Inflammatory macrophage (primary cell): ENCODE measurements at places on chromosomes 2 and 18.

DNA sequence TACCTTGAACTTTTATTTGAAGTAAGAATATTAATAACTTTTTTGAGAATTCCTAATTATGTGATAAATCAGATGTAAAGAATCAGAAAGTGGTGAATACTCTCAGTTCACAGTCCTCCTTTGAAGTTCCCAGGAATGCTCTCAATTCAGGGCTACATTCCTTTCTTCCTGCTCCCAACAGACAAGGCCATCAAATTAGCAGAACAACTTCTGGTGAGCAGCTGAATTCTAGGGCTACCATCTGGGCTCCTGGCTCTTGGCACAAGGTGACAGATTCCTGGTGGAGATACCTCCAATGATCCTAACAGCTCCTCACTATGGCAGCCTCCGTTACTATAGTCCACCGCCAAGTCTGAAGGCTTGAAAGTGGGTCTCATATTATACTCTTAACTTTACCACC lies 37.8 kb upstream of the OLA1 start:
- DNase-seq = no peak

- no peak for DNase-seq
These were observed 293.6 kb upstream of the SESTD1 start for GRCh38 chr2:179558010-179558934.

- DNase-seq = no peak
These were observed 35.4 kb upstream of the SKOR2 start for GRCh38 chr18:47286776-47287410.

- DNase-seq = no peak
These were observed 17.7 kb upstream of the CYP1B1 start for GRCh38 chr2:38093527-38094165.

DNA sequence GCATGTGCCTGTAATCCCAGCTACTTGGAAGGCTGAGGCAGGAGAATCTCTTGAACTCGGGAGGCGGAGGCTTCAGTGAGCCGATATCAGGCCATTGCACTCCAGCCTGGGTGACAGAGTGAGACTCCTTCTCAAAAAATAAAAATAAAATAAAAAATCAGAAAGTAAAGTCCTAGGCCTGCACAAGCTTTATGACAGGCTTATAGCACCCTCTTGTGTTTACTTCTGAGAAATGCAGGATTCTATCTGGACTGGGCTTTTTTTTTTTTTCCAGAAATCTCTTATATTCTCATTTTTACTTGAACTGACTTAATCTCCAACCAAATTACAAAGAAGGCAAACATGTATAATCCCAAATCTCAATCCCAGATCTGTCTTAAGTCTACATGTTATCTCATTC lies 26.1 kb upstream of the REG3G start:
- DNase-seq = peak; percentile 27

DNA sequence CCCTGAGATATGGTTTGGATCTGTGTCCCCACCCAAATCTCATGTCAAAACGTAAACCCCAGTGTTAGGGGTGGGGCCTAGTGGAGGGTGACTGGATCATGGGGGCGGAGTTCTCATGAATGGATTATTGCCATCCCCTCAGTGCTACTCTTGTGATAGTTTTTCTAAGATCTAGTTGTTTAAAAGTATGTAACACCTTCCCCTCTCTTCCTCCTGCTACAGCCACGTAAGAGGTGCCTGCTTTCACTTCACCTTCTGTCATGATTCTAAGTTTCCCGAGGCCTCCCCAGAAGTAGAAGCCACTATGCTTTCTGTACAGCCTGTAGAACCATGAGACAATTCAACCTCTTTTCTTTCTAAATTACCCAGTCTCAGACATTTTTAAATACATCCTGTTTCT lies 16.9 kb downstream of the PUM2 start:
- no peak for DNase-seq

GRCh38 chr18:12008181-12008767 lies 27.0 kb downstream of the IMPA2 start:
- DNase-seq = no peak

- no peak for DNase-seq
These were observed 82.6 kb upstream of the TXNDC2 start for GRCh38 chr18:9803063-9803697.

DNA sequence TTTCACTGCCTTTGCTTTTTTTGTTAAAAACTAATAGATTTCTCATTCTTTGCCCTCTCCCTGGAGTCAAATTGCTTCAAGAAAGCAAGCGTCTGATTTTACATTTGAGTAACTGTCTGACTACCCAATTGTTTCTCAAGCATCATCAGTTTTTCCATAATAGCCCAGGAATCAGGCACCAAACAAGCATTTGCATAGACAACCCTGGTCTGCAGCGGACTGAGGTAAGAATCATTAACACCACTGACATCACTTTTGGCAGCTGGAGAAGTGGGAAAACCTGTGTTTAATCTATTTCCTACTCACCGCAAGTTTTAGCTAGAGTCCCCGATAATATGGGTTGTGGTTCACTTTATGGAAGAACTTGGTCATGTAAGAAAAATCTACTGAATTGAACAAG lies 55.7 kb downstream of the IRS1 start:
- DNase-seq = no peak

DNA sequence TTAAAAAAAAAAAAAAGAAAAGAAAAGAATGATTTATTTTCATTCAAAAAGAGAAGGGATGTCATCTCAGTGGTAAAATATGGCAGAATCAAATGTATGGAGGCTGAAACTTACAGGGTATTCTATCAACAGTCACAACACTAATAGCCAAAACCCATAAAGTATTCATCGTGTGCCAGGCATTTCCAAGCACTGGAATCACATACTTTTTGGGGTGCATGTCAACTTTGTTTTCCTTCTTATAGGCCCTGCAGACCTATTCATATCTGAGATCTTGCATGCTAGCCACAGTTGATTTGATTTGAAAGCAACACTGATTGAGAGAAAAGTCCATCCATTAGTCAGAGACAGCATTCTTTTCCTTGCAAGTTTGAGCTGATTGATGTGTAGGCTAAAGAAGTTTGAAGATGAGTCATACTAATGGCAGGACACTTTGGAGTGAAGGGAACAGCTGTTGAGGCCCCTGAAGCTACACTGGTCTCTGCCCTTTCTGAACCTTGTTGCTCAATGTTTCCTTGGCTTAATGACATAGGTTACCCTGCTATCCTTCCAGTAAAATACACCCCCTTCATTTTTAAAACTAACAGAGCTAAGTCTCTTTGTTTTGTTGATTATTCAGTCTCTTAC lies 22.0 kb downstream of the KATNAL2 start:
- no peak for DNase-seq

- DNase-seq = no peak
These were observed 16.2 kb downstream of the KLF7 start for GRCh38 chr2:207149249-207150213.

- no peak for DNase-seq
These were observed at the start of gene CRACDL for GRCh38 chr2:98935777-98936352. Gene CRACDL (minus strand): TSS chr2:98936225. CDS start chr2:98846800, 89,425 bp downstream.
